Stimulated activated CD4-positive, alpha-beta T cell treated with anti-CD3 and anti-CD28 coated beads, Interleukin-4, amount 100 ng/mL, for 48 hours (primary cell): ENCODE measurements at places on chromosomes 7 and 10.

DNA sequence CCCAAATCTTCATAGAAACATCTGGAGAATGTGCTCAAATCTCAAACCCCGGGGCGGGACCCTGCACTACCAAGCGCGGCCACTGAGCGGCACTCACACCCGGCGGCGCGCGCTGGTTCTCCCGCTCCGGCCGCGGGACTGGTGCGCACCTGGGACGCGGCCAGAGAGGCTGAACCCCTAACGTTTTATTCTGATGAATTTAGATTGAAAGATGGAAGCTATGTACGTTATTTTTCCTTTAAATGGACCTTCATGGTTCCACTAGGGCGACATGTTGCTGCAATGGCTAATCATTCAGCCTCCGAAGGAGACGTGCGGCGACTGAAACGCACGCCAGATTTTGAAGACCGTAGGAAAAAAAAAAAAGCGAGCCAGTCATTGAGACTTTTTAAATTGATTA lies 107.0 kb upstream of the INSIG1 start:
- peak; percentile 75 for DNase-seq

DNA sequence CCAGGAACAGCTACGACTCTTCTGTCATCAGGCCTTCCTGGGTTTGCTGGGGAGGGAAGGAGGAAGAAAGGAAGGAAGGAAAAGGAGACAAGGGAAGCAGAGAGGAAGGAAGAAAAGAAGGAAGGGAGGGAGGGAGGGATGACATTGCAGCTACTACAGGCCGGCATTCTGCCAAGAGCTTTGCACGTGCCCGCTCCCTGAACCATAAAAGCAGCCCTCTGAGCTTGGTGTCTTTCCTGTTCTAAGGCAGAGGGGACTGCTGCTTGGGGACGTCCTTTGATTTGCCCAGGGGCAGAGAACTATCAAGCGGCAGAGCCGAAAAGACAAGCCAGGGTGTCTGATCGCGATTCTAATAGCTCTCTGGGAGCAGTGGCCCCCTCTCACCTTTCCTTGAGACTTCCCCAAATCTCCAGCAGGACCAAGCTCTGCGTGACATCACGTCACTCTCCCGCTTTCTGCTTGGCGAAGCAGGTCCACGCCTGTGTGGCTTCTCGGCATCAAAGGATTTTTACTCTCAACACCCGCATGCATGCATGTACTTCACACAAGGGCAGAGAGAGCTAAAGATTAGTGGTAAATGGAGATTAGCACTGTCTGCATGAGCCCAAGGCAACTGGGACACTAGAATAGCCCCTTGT lies 167.8 kb upstream of the AUTS2 start:
- DNase-seq: no peak

- DNase-seq: no peak
These were observed 123.6 kb downstream of the SH3PXD2A start for GRCh38 chr10:103731609-103732270.

DNA sequence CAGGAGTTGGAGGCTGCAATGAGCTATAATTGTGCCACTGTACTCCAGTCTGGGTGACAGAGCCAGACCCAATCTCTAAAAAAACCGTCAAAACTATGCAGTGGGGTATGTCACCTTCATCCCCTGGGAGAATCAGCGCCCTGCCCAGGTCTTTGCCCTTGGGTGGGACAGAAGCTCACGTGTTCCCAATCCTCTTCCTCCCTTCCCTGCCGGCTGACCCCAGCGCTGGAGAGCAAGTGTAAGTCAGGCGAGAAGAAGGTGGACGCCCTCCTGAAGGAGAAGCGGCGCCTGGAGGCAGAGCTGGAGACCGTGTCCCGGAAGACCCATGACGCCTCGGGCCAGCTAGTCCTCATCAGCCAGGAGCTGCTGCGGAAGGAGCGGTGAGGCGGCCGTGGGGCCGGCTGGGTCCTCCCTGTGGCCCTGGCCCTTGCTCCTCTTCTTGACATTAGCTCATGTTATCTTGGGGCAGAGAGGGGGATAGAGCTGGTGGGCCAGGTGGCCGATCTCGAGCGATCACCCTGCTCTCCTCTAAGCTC lies 64.8 kb upstream of the GTF2IRD1 start:
- no peak for DNase-seq

DNA sequence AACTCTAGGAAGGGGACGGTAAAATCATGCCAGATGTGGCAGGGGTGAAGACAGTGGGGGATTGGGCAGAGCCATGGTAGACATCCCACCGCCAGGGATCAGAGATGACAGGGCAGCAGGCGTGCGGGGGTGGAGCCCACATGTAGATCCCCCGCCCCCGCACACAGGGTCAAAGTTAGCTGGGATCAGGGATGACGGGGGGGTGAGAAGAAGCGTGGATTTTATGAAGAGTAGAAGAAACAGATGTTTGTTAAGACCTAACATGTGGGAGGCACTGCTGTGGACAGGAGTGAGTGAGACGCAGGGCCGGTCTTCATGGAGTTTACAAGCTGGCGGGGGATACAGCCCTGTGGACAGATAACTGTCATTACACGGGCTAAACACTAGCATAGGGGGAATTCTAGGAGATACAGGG lies 154.0 kb upstream of the KLF14 start:
- DNase-seq: no peak

GRCh38 chr7:5692845-5693278 lies 88.6 kb downstream of the RNF216 start:
- DNase-seq: no peak

GRCh38 chr10:14397066-14397465 lies 66.3 kb upstream of the FRMD4A start:
- DNase-seq: no peak

GRCh38 chr10:87585565-87586514 lies 73.8 kb upstream of the PAPSS2 start:
- no peak for DNase-seq

- DNase-seq: no peak
These were observed 1.1 kb downstream of the TMEM178B start for GRCh38 chr7:141074997-141075396.

DNA sequence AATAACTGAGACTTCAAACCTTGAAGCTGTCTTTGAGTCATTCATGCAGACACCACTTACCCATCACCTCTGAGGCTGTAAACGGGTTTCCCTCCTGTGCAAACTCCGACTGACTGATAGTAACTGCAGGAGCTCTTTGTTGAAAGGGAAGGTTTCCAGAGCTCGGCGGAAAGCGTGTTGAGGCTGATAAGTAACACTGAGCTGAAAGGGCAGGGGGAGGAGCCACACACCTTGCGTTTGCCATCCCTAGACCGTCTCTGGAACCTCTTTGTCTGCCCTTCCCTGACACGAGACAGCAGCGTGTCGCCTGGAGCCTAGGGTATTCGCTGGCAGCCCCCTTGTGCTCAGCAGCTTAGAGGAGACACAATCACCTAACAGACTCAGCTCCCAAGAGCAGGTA lies 134.0 kb downstream of the PAXIP1 start:
- DNase-seq: no peak

GRCh38 chr7:49791088-49791741 lies 17.8 kb downstream of the VWC2 start:
- DNase-seq: no peak

DNA sequence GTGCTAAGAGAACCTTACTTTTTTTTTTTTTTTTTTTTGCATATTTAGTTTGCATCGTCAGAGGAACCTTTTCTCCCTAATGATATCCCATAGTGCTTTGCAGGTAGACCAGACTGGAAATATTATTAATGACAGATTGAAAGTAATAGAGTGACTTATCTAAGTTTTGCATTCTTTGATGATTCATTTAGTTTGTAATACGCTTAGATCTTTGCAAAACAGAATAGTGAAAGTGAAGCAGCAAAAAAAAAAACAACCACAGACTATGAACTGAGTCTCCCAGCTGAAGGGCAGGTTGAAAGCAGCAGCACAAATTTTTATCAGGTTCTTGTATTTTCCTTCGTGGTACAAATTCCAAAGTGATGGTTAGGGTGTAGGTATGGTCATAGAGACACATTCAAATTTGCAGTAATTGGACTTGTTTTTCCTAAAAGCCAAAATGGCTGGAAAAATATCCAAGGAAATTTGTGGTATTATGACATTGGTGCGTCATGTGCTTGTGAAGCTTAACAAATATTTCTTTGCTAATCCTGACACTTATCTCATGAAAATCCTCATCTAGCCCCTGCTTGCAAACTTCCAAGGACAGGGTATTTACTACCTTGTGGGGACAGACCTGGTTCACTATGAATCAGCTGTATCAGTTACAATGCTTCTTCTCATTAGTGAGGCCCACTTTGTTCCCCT lies 81.8 kb upstream of the CREB5 start:
- DNase-seq: no peak

GRCh38 chr7:37092548-37092947 lies 356.1 kb downstream of the ELMO1 start:
- DNase-seq: no peak

- no peak for DNase-seq
These were observed 125.6 kb upstream of the FRMD4A start for GRCh38 chr10:14456218-14456869.

GRCh38 chr10:73999703-74000102 lies 1.8 kb downstream of the VCL start:
- no peak for DNase-seq

DNA sequence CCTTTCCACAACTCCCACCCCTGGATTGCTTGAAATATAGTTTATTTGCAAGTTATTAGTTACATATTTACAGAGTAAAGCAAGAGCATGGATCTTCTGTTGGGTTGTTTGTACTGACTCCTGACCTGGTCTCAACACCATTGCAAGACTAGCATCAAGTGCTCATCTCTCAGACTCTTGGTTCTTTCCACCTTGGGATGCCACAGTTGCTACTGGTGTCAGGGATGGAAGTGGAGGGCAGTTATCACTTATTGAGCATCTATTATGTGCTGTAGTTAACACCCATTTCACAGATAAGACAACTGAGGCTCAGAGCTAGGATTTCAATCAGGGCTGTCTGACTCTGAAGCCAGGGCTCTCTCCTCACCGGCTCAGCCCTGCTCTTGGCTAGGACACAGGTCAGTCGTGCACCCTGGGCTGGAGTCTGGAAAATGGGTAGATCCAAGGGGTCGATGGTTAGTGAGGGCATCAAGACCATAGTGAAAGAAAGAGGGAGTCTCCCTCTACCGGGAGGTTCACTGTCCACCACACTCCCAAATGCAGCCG lies 614 bp upstream of the ADAMTS14 start:
- DNase-seq: no peak

GRCh38 chr10:127175357-127176110 lies 20.9 kb downstream of the INSYN2A start:
- DNase-seq: no peak

DNA sequence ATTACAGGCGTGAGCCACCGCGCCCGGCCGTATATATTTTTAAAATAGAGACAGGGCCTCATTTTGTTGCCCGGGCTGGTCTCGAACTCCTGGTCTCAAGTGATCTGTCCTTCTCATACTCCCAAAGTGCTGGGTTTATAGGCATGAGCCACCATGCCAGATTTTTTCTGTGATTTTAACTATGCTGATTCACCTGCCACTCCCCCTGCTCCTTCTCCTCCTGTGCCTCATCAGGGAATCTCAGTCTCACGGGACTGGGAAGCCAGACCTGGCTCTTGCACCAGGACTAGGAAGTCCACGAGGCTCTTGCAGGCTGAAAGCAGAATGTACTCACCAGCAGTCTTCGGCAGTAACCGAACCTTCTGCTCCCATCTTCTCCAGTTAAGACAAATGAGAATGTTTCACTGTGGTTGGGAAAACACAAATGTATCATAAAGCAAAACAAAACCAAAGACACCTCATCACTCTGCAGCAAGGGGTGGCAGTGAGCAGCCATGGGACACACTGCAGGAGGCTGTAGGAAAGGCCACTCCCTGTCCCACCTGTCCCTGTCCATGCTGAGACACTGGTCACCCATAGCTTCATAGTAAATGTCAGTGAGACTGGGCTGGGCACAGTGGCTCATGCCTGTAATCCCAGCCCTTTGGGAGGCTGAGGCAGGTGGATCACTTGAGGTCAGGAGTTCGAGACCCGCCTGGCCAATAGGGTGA lies 78.7 kb upstream of the MKRN1 start:
- no peak for DNase-seq

- DNase-seq: no peak
These were observed 25.7 kb downstream of the PRKAG2 start for GRCh38 chr7:151851145-151851751.

- no peak for DNase-seq
These were observed 165.9 kb upstream of the PPP1R3A start for GRCh38 chr7:114084472-114085312.

- no peak for DNase-seq
These were observed 117.8 kb downstream of the DYNC2I1 start for GRCh38 chr7:158973941-158974785.
